WERI-Rb-1 (cell line): ENCODE measurements at places on chromosomes 11 and 22.

DNA sequence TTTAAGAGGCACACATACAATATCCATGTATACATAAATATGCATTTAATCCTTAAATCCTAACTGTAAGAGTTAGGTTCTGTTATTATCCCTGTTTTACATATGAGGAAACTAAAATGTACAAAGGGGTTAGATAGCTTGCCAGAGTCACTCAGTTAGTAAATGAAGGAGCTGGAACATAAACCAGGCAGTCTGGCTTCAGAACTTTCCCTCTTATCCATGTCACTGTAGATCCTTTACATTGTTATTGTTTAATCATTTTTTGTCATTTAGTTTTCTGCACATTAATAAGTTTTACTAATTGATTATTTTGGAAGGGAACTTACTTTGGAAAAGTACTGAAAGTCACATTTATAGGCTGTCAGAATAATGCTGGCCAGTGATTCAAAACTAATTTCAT, 282.4 kb downstream of the TMEM135 start:
- no peak for DNase-seq

DNA sequence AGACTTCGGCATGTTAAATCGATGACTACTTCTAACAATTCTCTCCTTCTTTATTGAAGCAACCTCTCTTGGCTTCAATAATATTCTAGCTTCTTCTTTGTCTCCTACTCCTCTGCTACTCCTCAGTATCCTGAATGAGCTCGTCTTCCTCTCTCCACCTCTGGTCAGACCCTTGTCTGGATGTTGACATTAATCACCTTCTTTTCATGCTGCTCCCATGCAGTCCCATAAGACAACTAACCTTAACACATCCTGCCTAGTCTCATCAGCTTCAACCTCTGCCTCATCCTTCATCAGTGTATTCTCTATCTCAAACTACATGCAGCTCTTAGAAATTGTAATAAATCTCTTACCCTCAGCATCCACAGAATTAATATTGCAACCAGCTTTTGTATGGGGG, 695.6 kb downstream of the CNTN5 start:
- DNase-seq: no peak

GRCh38 chr11:115652496-115652895, 148.3 kb upstream of the CADM1 start:
- DNase-seq: no peak

- no peak for DNase-seq
Measured at GRCh38 chr11:76702336-76703128, 32.0 kb upstream of the LRRC32 start.

- DNase-seq: no peak
Measured at GRCh38 chr11:58609723-58610122, 12.7 kb upstream of the CNTF start.

GRCh38 chr22:47695176-47695575, 932.7 kb downstream of the TBC1D22A start:
- DNase-seq: no peak

GRCh38 chr11:27213232-27213660, 149.8 kb downstream of the CCDC34 start:
- no peak for DNase-seq
